ENCODE measurements at places on chromosomes 3 and 15.

DNA sequence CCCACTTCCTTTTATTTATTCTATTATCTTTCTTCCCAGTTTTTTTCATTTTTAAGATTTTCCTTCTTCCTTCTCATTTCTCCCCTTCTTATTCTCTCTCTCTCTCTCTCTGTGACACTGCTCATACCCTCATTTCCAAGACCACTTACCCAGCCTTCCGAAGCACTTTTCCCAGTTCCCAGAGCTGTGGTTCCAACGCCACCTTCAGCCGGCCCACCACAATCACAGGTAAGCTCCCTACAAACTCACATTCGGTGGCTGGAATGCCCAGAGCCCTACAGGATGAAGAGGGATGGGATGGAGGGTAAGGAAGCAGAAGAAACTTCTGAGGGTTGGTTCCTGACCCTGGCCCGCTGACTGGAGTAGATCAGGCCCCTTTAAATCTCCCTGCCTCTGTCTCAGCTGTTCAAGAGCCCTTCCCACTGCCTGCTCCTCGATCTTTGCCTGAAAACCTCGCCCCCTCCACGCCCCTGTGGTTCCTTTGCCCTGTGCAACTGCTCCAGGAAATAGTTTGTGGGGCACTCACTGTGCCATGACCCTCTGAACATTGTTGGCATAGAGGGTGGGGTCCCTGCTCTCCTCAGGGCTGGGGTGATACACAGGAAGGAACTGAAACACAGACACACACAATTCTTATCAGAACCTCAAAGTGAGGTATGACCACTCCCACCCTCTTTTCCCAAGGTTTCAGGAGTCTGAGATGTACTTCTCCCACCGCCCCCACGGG, 4.8 kb downstream of the LPCAT4 start:
- no peak for DNase-seq

GRCh38 chr3:169241991-169242707, 421.4 kb downstream of the MECOM start:
- peak; percentile 5 for DNase-seq

GRCh38 chr3:5245927-5246326, 58.4 kb downstream of the EDEM1 start:
- no peak for DNase-seq

- DNase-seq = no peak
Observed at GRCh38 chr3:156834962-156835535, 8.9 kb downstream of the LEKR1 start.

GRCh38 chr3:8759038-8759707, 10.2 kb downstream of the OXTR start:
- DNase-seq = no peak

DNA sequence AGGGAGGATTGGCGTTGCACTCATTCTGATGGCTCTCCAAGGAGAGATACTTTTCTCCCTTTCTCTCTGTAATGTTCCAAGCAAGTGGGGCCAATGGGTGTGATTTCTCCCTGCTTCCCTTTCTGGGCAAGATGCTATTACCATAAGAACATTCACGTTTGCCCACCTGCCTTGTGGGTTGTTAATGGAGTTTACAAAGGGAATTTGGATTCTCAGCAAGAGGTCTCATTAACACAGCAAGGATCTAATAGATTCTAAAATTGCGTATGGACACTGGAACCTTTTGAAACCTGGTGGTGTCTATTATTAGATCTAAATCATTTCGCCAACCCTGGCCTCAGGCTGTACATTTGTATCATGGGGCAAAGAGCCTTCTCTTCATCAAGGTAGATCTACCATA, 74.1 kb downstream of the SLCO3A1 start:
- DNase-seq = no peak

GRCh38 chr3:121951291-121951919, 57.2 kb downstream of the SLC15A2 start:
- no peak for DNase-seq

DNA sequence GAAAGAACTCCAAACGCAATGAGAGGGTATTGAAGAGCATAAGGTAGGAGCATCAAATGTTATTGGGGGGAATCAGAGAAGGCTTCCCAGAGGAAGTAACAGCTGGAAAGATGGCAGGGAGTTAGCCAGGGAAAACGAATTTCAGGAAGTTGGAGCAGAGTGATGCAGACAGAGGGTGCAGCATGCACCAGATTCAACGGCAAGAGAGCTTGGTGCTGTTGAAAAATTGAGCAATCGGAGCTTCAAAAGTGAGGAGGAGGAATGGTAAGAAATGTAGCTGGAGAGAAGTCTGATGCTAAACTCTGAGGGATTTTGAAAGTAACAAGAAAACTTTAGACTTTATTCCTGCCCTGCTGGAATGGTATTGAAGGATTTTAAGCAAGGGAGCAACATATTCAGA, 541.0 kb upstream of the LMCD1 start:
- no peak for DNase-seq

GRCh38 chr3:125166599-125167136, 45.9 kb downstream of the SLC12A8 start:
- no peak for DNase-seq

- no peak for DNase-seq
Observed at GRCh38 chr3:87127281-87127680, 99.8 kb upstream of the CHMP2B start.

DNA sequence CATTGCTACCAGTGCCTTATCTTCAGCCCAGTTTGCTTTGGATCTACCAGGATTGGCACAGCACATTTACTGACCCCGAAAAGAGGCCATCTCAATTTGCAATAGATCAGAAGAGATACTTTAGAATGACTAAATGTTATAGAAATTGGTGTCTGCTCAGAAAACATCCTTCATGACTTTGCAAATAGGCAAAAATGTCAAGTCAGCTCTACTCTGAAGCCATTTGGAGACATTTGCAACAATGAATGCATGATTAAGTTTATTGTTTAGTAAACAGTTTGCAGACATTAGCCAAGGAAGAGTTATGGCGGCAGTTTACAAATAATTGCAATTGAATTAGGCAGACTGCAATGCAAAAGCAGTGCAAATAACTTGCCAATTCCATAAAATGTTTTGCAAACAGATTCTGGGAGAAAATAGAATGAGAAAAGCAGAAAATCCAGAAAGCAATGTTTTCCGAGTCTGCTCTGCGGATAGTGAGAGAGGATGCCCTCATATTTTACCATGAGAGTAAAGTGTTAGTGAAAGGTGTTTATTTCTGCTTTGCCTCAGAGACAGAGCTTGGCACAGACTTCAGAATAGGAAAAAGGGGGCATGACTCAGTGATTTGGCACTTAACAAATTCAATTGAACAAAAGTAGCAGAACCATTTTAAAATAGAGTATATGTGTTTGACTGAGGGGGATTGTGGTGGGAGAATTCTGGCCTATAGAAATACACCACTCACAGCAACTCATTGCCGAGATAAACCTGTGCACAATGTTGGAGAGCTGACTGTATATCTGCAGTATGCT, 334.9 kb upstream of the NR2F2 start:
- DNase-seq = no peak

DNA sequence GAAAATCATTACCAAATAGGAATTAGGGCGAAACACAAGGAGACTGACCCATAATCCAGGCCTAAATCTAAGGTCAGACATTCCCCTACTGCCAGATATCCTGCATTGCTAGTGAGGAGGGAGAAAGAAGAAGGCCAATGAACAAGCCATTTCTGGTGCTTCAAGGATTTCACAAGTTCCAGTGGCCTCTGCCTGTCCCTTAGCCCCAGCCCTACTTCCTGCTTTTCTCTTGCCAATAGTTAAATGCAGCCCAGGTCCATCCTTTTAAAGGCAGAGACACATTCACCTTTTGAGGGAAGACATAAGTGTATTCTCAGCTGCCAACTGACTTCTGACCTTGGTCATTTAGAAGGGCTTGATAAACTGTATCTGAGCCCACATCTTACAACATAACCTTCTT, 135.8 kb downstream of the ZNF621 start:
- DNase-seq = no peak

GRCh38 chr3:136311968-136312367, 61.8 kb downstream of the PCCB start:
- DNase-seq = no peak

DNA sequence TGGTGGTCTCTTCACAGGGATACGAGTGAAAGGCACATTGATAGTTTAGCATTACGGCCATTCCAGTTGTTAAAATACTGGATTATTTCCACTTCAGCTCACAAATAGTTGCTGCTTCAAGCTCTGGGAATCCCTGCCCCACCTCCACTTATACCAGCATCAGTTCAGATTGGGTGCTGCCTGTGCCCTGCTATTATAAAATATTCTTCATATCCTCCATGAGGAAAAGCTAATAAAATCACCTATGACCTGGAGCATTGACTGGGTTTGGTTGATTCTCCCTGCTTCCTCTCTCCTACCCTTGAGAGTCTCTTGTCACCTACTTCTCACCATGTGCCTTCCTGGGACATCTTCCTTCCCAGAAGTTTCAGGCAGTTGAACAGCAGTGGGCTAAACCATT, 529.0 kb downstream of the MCTP2 start:
- no peak for DNase-seq

GRCh38 chr3:150545419-150546225, 674 bp downstream of the SERP1 start:
- DNase-seq = peak; percentile 48

DNA sequence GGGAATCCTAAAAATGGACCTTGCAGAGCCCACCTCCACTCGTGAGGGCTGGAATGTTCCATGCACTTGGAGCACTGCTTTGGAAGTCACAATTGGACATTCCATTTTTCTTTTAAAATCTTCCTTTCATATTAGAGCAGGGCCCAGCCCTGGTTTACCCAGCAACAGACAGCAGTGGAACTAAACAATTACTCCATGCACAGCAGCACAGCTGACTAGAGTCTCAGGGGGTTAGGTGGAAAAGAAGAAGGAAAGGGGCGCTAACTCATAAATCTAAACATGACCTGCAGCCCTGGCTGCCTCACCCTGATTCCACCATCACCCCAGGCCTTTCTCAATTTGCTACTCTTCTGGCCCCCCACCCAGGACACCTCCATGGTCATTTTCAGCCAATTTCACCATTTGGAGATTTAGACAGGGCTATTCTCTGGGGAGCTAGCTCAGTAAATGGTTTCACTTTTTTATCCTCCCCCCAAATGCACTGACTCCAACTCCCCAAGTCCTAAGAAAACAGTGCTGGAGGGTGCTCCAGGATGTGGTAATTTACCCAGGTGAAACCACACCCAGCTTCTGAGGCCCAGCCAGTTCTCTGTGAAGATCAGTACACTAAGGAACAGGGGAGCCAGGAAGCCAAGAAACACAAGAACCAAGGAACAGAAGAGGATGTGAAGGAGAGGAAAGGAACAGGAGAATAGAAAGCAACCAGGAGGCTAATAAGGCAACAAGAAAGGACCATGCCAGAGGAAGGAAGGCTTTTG, 1.6 kb upstream of the LRRC31 start:
- peak; percentile 77 for DNase-seq

GRCh38 chr3:30786365-30786764, 108.1 kb downstream of the GADL1 start:
- no peak for DNase-seq

- no peak for DNase-seq
Observed at GRCh38 chr3:194561306-194561974, 71.8 kb downstream of the TMEM44 start.

- DNase-seq = no peak
Observed at GRCh38 chr3:64214381-64215018, 10.8 kb downstream of the PRICKLE2 start.

DNA sequence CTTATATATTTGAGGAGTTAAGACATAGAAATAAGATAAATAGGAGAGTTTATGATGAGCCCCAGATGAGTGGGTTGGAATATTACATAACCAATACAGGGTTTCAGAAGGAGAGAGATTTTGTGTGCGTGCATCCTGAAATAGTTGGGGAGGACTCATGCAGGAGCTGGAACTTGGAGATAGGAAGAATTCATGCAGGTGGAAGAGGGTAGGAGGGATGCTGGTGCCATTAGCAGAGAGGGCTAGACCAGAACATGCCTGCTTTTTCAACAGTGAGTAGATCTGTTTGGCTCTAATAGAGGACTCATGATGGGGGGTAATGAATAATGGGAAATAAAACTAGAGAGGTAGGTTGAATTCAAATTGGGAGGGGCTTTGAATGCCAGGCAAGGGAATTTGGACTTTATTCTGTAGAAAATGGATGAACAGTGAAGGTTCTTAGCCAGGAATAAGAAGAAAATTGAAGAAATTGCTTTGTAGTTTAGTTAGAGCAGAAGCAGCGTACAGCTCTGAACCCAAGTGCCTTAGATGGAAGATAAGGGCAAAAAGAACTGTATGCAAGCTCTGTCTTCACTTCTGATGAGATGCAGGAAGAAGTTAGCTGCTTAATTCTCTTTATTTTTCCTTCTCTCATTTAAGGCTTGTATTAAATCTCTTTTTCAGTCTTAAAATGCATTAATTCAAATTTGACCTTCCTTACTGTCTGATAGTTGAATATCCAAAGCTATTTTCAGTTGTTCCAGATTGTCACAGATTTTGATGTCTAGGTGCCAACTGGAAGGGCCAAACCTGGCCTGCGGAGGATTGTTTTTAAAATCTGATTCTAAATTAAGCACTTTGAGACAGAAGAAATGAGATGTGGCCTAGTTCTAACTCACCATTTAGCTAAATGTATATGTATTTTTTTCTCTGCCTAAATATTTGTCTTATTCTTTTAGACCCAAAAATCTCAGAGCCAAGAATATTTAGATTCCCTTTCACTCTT, 86.3 kb downstream of the PPM1L start:
- DNase-seq = no peak

- DNase-seq = peak; percentile 70
Observed at GRCh38 chr3:125440559-125440955, 65.4 kb upstream of the ZNF148 start.

DNA sequence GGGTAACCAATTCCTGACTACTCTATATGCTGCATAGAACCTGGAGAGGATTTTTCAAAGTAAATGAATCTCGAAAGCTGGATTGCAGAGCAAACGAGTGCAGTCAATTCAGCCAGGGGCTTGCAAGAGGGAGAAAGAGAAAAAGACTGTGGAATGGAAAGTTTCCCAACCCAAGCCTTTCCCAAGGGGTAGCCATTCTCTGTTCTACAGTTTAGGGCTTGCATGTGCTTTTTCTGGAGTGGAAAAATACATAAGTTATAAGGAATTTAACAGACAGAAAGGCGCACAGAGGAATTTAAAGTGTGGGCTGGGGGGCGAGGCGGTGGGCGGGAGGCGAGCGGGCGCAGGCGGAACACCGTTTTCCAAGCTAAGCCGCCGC, 511 bp upstream of the RARB start:
- no peak for DNase-seq

DNA sequence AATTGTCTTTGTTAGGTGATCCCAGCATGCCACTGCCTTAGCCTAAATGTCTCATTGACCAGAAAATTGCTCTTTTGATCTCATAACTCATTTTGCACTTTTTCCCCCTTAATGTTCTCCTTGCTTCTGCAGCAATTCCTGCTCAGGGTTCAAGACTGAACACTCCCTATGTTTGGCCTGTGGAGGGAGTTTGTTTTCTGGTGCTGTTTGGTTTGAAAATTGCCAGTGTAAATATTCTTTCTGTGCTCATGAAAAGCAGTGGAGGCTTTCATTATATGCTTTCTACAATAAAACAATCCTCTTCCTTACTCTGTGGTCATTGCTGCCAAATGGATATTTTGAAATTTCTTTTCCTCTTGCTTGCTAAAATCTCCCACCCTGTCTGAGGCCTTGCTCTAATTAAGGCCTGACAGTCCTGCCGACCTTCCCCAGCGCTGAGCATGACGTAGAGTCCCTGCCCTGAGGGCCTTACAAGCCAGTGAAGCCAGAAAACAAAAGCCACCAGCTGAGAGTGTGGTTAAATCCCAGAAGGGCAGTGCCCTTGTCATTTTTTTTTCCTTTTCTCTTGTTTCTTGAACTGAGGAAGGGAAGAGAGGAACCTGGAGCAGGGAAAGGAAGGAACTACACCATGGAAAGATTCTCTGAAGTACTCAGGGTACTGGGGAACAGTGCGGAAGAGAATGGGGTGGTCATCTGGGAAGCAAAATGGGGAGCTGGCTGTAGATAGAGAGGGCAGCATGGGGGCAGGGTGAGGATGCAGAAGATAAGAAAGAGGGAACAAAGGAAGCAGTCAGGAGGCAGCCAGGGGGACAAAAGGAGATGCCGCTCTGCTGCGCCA, 24.8 kb downstream of the ZBTB38 start:
- DNase-seq = no peak

Data from thyroid gland (tissue), 4 donors.